ENCODE measurements at places on chromosomes 13 and 19.

GRCh38 chr13:41028051-41028450 is 8.9 kb upstream of the ELF1 start:
- DNase-seq = no peak

- no peak for DNase-seq
Observed at GRCh38 chr13:76822698-76823267, 63.4 kb downstream of the KCTD12 start.

DNA sequence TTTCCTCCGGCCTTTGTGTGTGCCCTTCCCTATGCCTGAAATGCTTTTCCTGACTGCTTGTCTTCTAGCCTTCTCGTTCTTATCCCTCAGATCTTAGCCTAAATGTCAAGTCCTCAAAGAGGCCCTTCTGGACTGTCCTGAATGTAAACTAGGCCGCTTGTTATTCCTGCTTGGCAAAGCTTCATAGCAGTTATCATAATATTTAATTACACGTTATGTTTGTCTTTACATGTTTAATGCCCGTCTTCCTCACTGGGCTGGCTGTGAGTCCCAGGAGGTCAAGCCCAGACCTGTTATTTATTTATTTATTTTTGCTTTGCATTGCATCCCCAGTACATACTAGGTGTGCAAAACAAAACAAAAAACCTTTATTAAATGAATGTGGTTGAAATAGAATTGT is 62.7 kb downstream of the SIPA1L3 start:
- DNase-seq = no peak

DNA sequence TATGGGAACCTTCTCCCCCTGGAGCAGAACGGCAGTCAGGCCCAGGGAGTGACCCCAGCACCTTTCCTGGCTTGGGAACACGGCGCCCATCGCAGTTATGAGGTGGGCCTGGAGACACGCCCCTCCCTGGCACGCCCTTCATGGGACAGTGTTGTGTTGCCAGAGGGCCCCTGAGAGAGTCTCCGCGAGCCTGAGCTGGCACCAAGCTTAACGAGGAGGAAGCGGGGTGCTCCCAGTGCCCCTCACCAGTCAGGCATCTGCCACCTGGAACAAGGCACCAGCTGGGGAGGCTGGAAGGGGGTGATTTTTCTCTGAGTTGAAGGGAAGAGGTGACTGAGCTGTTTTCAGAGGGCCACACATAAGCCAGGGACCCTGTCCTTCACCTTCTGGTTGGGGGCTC is 180.6 kb downstream of the KDM4B start:
- DNase-seq = no peak

- no peak for DNase-seq
Observed at GRCh38 chr13:112785483-112785856, 95.6 kb downstream of the ATP11A start.

- no peak for DNase-seq
Observed at GRCh38 chr13:23965346-23965745, 68.0 kb upstream of the C1QTNF9B start.

- DNase-seq = no peak
Observed at GRCh38 chr13:113417836-113418721, 35.2 kb downstream of the ADPRHL1 start.

- no peak for DNase-seq
Observed at GRCh38 chr13:99313501-99313900, 6.3 kb upstream of the GPR183 start.

DNA sequence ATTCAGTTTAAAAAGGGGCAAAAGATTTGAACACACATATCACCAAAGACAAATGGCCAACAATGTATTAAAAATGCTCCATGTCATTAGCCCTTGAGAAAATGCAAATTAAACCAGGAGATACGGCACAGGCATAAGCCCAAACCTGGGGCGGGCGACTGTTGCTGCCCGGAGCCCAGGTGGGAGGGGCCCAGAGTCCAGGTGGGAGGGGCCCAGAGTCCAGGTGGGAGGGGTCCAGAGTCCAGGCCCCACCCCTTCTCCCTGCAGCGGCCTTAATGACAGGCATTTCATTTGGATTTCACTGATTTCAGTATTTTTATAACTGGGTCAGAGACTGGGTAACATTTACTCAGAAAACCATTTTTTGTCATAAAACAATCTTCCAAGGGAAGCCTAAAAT is 78.2 kb downstream of the RASA3 start:
- DNase-seq = no peak

DNA sequence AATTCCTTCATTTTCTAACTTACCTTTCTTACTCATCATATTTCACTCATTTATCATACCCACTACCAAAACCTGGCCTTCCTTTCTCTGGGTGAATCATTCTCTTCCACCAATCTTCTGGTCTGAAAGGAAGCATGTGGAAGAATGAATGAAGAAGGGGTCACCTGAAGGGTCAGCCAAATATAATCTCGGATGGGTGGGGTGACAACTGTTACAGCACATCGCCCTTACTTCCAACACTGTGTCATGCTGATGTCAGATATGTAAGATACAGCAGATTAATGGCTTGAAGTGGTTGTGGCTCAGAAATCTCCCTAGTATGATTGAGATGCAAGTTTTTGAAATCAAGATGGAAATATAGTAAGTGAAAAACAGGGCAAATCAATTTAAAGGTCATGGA is 401.7 kb upstream of the HTR2A start:
- DNase-seq = no peak

DNA sequence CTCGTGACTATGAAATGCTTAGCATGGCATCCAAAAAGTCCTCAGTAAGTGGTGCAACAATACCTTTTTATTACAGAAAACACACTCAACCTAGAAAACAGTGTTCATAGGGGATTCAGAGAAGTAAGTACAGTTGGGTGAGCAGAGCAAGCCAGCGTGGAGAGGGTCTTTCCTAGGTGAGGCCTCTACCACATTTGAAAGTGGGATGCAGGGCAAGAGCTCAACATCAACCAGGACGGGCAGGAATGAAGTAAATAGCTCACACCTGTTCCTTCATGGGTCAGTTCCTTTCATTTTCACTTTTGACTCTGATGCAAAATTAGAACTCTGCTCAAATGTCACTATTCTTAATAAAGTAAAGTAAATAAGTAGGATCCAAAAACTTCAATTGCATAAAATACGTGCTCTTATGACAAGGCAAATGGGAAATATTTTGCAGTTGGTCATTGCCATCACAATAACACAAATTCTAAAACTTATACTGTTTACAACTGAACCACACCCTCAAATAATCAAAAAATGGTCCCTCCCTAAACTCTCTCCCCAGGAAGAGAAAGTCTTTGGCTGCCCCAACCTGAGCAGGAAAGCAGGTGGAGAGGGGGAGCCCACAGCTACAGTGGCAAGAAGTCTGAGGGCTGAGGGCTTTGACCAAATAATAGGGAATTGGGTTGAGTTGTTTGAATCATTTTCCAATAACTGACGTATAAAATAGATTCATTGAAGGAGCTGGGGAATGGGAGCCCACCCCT is 20.2 kb downstream of the CHAMP1 start:
- no peak for DNase-seq

DNA sequence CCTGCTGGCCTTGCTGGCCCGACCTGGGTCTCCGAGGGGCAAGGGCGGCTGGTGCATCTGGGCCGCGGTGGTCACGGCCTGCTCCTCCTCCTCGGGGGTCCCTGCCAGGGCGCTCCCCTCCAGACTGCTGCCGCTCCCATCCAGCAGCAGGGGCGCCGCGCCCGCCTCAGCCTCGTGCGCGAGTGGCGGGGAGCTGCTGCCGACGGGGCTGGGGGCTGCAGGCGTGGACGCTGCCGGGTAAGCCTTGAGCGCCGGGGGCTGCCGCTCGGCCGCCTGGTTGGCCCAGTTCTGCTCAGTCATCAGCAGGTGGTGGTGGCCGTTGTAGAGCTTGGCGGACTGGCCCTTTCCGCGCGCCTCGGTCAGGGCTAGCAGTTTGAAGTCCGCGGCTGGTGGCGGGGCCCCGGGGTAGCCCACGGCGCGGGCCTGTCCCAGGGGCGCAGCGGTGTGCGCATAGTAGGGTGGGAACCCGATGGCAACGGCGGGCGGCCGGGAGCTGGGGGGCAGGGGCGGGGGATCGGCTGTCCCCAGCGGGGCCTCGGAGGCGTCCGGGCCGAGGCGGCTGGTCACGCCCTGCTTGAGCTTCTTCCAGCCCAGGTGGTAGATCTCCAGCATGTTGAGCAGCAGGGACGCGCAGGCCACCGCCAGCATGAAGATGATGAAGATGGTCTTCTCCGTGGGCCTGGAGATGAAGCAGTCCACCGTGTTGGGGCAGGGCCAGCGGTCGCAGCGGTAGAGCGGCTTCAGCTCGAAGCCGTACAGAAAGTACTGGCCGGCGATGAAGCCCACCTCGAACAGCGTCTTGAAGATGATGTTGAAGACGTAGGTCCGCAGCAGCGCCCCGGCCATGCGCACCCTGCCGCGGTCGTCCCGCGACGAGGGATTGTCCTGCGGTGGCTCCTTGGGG is 18.6 kb downstream of the GJA3 start:
- no peak for DNase-seq

- DNase-seq = no peak
Observed at GRCh38 chr13:42384265-42384664, 112.3 kb downstream of the AKAP11 start.

DNA sequence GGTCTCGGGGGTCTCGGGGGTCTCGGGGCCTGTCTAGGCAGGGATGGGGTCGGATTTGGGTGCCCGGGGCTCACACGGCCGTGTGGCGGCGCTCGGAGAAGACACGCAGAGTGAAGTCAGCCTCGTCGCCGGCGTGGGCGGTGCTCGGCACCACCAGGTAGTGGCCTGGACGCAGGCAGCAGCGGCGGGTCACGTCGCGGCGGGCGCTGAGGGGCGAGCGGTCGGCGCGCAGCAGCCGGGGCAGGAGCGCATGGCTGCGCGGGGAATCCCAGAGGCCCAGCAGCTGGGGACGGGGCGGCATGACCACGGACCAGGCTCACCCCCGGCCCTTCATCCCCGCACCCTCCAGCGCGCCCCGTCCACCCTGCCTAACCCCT is 8.2 kb downstream of the CAPN12 start:
- peak; percentile 24 for DNase-seq

DNA sequence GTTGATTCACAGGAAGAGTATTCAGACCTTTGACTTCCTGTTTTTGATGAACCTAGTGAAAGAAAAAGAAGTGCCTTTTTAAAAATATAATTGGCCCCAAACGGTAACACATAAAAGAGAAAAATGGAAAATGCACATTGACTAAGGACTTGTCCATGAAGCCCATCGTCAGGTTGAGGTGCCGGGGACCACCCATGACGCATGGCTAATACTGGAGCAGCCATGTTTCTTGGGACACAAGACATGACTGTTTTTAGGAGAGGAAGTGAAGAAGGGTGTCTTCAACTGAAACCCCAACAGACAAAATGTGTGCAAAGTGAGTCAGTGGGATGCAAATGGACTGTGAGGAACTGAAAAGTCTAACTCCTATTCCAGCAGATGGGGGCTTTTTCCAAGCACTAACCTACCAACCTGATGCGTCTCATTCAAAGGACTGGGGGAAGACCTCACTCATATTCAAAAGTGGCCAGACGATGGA is 459.4 kb downstream of the FOXO1 start:
- DNase-seq = no peak

DNA sequence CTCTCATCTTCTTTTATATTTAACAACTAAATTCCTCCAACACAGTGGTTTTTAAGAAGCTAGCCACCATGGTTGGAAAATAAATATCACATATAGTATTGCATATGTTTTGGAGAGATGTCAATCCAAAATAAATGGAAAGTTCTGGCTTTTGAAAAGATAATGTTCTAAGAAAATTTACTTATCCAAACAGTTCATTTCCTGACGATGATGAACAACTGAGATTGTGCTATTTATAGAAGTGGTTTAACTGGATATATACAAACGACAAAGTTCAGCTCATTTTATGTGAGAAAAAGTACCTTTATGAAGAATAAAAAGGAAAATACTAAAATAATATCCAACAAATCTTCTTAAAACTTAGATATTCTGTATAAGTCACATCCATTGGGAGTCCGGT is 174.7 kb downstream of the MZT1 start:
- DNase-seq = no peak

- no peak for DNase-seq
Observed at GRCh38 chr13:109734002-109734785, 52.2 kb downstream of the IRS2 start.

GRCh38 chr13:39783051-39783450 is 127.6 kb downstream of the COG6 start:
- no peak for DNase-seq

DNA sequence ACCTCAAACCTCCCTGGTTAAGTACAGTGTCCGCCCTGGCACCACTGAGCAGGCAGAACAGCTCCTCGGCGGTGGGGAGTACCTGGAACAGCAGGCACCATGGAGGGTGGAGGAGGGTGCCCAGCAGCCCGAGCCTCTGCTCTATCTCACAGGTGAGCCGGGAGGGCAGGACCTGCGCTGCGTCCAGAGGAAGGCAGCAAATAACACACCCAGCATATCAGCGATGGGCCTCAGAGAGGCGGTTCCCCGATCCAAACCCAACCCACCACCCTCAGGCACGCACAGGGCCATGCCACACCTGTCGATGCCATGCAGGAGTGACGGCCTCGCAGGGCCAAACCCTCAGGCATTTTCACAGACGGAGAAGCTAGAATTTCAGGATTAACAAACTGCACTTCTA is 11.8 kb downstream of the PEPD start:
- no peak for DNase-seq

- no peak for DNase-seq
Observed at GRCh38 chr19:33458807-33459206, 62.8 kb downstream of the PEPD start.

DNA sequence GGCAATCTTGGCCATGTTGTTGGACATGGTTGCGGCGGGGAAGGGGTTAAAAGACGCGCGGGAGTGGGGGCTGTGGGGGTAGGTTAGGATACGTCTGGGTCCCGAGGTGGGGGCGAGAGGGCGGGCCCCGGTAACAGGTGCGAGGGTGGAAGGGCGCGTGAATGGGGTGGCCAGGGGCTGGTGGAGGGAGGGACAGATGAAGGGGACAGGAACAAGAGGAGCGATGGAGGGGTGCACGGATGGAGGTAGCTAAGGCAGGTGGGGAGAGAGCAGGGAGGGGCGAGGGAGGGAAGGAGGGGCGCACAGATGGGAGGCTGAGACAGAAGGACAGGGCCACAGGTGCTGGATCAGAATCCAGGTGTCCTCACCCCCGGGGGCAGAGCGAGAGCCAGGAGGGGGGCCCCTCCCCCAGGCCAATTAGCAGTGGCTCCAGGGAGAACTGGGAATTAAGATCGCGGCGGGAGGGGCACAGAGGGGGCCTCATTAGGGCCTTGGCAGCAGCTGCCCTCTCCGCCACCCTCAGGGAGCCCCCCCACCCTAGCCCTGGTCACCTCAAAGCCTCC is 1.3 kb downstream of the GNG8 start:
- DNase-seq = no peak

Measured in activated CD4-positive, CD25-positive, alpha-beta regulatory T cell (primary cell).